Mammary epithelial cell (primary cell): ENCODE measurements at places on chromosomes 1 and 21. TPM values are rescaled to one million over a fixed set of nuclear protein-coding genes. Genes with fewer than 3 reads are reported as not detected.

ADAMTS4 gene
- 0.17 TPM for total RNA-seq

ANGPTL7 gene
- total RNA-seq = not detected in 2 replicates

HES2 gene
- total RNA-seq = 47.2 and 70.8 TPM in 2 replicates

OR2T35 gene
- not detected for total RNA-seq

CELF3 gene
- total RNA-seq = not detected

VSIG8 gene
- not detected for total RNA-seq

ADGRL4 gene
- total RNA-seq = not detected in 2 replicates

CDK18 gene
- total RNA-seq = 14.8 and 28.6 TPM in 2 replicates

EPHX1 gene
- total RNA-seq = 16.9 and 22.8 TPM in 2 replicates

KISS1 gene
- total RNA-seq = not detected in 2 replicates

SPRR2F gene
- total RNA-seq = not detected

LEFTY2 gene
- not detected for total RNA-seq

DNA sequence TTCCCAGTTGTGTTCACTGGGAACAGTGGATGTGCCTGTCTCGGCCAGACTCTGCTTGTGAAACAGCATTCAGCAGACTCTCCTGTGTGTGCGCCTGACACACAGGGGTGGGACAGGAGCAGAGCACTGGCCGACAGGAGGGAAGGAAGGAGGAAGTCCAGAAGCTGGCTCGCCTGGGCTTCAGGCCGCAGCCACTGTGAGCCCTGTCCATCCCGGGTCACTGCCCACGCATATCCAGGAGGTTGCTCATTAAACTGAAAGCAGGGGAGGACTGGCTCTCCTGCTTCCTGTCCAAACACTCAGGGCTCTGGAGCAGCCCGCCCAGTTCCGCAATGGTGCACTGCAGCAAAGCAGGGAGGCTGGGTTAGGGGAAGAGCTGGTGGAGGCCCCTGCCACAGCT is 218.7 kb upstream of the VAMP3 start:
- no peak for DNase-seq

- DNase-seq = peak; percentile 20
These were observed 7.5 kb downstream of the PRXL2B start for GRCh38 chr1:2594001-2594640.

DNA sequence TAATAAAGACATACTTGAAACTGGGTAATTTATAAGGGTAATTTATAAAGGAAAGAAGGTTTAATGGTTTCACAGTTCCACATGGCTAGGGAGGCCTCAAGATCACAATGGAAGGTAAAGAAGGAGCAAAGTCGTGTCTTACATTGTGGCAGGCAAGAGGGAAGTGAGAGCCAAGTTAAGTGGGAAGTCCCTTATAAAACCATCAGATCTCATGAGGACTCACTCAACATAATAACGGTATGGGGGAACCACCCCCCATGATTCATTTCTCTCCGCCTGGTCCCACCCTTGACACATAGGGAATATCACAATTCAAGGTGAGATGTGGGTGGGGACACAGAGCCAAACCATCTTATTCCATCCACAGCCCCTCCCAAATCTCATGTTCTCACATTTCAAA is 76.8 kb upstream of the ZNF678 start:
- no peak for DNase-seq

DNA sequence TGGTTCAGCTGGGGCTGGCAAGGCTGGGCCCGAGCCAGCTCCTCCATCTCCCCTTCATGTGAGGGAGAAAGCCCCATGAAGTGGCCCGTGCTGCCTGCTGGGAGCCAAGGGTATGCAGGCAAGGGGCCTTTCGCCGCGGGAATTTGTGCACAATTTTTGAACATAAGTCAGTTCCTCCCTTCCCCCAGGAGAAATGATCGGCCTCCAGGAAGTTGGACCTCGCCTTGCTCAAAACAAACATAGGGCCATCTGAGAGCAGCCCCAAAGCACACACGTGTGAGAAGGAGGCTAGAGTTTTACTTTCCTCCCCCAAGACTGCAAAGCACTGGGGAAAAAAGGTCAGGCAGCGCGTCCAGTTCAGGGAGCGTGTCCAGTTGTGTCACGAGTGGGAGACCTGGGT is 64.7 kb downstream of the PRDM16 start:
- DNase-seq = no peak

DNA sequence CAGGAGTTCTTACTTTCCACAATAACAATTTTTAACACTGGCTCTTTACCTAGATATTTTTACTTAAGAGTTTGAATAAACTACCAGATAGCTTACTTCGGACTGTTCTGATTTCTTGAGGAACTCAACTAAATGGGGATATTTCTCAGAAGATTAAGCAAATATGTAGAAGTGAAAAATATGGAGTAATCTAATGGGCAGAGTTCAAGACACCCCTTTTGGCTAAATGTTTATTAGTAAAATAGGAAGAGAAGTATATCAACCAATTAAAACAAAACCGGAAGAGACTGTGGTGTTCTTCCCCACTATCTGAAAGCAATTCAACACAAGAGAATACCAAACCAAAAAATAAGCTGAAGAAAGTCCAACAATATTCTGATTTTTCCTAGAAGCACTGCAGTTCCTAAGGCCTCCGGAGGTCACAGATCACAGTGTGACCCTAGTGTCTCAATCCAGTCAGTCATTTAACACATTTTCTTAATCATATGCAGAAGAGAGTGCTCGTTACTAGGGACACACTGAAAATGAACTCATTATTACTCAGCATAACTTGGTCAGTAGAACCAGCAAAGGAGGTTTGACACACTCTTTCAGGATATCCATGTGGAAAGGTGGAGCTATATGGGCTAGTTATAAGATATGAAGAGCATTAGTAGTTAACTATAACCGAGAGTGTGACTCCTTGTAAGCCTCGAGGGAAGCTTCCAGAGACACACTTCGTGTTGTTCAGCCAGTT is 5.2 kb downstream of the SIPA1L2 start:
- DNase-seq = peak; percentile 40

GRCh38 chr1:67285780-67286488 is 21.7 kb upstream of the IL12RB2 start:
- peak; percentile 58 for DNase-seq

DNA sequence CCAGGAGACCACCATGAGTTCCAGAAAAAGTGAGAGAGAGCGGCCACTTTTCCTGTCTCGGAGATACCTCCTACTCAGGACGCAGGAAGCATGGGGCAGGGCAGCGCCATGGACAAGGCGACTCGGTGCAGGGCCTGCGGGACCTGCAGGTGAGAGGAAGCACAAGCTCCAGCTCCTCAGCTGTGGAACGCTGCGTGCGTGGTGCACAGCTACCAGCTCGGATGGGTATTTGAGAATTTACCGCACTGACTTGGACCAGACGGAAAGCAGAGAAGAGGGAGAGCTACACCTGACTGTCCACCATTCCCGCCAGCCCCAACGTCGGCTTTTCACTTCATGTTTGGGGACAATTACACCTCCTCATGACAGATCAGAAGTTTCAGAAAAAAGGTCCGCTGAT is 8.2 kb upstream of the CDK11A start:
- DNase-seq = no peak

- DNase-seq = no peak
These were observed 3.5 kb upstream of the PRAMEF12 start for GRCh38 chr1:12769976-12770505.

DNA sequence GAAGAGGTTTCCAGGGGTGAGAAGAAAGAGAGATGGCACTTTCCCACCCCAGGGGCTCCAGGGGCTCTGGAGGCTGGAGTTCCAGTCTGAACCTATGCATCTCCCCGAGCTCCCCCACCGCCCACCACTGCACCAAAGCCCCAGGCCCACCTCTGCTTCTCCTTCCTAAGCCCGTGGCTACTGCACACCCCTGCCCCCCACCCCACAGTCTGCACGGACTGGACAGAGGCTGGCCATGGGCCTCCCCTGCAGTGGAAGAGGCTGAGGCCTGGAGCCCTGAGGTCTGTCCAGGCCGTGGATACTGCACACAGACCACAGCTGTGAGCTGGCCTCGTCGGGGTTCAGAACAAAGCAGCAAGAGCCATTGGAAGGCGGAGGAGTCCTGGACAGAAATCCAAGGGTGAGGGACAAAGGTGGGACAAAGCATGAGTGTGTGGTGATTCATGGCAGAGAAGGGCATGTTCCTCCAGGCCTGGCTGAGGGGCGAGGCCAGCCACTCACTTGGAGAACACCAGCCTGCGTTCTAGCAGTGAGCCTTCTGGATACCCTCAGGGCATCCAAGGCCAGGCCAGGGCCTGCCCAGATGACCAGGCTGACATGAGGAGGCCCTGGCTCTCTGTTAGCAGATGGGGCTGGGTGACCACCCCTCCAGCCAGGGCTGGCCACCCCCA is 244.8 kb upstream of the VAMP3 start:
- DNase-seq = peak; percentile 62

- peak; percentile 38 for DNase-seq
These were observed 8.5 kb upstream of the CPT2 start for GRCh38 chr1:53188099-53188498.

- no peak for DNase-seq
These were observed 80.4 kb downstream of the AJAP1 start for GRCh38 chr1:4734791-4735190.

- DNase-seq = no peak
These were observed 33.7 kb upstream of the PRDM2 start for GRCh38 chr1:13666317-13666716.

DNA sequence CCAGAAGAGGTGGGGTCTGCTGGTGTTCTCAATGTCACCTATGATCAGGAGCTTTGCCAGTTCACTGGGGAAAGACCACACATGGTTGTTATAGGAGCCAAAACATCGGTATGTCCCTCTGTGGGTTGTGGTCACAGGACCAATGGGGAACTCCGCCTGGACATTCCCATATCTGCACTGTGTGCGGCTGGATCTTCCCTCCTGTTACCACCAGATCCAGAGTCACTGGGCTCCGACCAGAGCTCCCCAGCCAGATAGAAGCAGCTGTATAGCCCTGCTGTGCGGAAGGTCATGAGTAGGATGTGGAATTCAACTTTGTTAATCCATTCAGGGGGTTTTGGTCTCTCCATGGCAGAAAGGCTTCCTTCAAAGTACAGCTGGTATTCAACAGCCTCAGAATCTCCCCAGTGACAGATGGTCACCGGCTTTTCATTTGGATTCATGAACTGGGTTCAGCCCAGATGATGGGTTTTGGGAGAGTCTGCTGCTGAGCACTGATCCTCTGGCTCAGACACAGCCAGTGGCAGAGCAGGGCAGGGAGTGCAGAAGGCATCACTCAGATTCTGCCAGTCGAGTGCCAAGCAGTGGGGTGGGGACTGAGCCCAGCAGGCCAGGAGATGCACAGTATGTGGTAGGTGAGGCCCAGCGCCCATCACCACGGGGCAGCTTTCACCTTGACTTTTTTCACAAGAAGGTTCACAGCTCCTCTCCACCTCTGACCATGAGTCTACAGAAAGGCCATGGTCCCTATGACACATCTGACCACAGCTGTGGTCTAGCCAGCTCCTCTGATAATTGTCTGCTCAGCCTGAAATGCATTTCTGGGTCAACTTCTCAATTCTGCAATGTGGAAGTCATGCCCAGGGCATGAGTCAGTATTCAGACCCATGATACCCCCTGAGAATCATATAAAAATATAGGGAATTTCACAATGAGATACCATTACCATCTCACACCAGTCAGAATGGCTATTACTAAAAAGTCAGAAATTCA is 2.9 kb upstream of the SHCBP1L start:
- peak; percentile 85 for DNase-seq

DNA sequence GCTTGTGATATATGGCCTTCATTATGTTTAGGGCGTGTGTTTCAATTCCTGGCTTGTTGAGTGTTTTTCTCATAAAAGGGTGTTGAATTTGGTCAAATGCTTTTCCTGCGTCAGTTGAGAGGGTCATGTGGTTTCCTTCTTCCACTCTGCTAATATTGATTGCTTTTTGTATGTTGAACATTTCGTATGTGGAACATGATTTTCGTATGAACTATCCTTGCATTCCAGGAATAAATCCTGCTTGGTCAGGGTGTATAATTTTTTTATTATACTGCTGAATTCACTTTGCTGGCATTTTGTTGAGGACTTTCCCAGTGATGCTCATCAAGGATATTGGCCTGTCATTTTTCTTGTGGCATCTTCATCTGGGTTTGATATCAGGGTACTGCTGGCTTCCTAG is 4.7 kb upstream of the ATAD3A start:
- no peak for DNase-seq

DNA sequence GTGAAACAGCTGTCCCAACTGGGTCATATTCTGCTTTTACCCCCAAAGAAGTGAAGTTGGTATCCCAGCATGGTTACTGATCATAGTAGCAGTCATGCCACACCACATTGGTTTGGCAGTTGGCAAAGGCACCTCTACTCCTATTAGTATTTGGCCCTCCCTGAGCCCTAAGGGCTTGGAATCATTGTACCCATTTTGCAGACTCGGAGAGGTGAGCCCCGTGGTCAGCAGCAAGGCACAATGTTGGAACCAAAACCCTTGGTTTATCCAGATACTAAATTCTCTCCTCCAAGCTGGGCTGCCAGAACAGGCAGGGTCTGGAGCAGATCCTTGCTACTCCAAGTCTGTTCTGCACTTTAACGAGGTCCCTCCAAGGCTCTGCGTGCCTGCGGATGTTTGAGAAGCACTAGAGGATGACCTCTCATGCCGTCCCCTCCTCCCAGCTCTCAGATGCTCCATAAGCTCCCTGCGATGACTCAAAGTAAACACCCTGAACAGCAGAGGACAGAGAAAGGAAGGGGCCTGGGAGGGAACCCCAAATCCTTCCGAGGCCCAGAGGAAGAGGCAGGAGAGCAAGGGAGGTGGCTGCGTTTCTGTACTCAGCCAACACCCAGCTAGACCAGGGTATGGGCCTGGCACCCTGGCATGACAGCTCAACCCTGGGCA is 89.3 kb downstream of the PAX7 start:
- no peak for DNase-seq

DNA sequence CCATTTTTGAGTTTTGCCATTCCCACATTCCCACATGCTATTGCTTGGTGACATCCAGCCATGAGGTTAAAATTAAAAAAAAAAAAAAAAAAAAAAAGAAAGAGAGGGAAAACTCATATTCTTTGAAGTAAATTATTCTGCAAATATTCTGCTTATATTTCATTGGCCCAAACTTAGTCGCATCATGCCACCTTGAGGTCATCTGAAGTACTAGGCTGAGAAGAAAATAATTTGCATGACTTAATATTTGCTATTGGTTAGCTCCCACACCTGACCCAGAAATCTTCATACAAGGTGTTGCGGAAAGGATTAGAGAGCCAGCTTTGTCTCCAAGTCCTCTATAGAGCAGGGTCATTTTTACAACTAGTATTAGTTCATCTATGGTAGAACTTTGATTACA is 2206.0 kb downstream of the MRPL39 start:
- no peak for DNase-seq

- no peak for DNase-seq
These were observed 24.6 kb downstream of the CLSPN start for GRCh38 chr1:35745124-35745730.

- peak; percentile 50 for DNase-seq
These were observed 2.4 kb downstream of the PTPN14 start for GRCh38 chr1:214548988-214549387.

DNA sequence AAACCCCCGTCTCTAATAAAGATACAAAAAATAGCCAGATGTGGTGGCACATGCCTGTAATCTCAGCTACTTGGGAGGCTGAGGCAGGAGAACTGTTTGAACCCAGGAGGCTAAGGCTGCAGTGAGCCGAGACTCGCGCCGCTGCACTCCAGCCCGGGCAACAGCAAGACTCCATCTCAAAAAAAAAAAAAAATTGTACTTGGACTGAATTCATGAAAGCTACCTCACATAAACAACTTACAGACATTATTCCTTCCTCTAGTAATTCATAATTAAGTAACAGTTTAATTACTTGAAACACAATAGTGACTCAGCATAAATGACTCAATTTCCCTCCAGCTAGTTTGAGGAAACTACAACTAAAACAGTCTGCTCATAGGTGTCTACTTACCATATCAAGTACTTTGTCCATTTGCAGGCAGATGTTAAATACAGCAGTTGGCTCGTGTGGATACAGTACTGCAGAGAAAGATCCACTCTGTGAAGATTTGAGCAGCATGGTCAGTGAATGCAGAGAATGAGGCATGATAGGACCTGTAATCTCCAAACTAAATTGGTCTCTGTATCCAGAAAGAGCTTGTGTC is 9.4 kb downstream of the DONSON start:
- DNase-seq = peak; percentile 50
